ENCODE measurements at places on chromosomes 1 and 21. TPM values are rescaled to one million over a fixed set of nuclear protein-coding genes. Genes with fewer than 3 reads are reported as not detected.

The C8A gene
- 1.4 TPM for polyA plus RNA-seq

The LCK gene
- 2.4 TPM for polyA plus RNA-seq

The CENPS gene
- polyA plus RNA-seq: 21.0 TPM

The DNASE2B gene
- 4.9 TPM for polyA plus RNA-seq

The PSRC1 gene
- polyA plus RNA-seq: 4.9 TPM

The FCGR1A gene
- polyA plus RNA-seq: 78.0 TPM

The ESRRG gene
- polyA plus RNA-seq: 0.20 TPM

The CFAP45 gene
- 9.4 TPM for polyA plus RNA-seq

Data from lung (tissue), 17 donors.